ENCODE measurements at places on chromosomes 3 and 15. TPM values are rescaled to one million over a fixed set of nuclear protein-coding genes. Genes with fewer than 3 reads are reported as not detected.

Gene MFAP1
- 28.1 TPM for polyA plus RNA-seq

Gene SPSB4
- 1.9 TPM for polyA plus RNA-seq

Gene GRAMD1C
- polyA plus RNA-seq, result 21.0 TPM

Gene IQCF5
- polyA plus RNA-seq, result not detected

Gene BRK1
- 308 TPM for polyA plus RNA-seq

Gene TTLL13
- polyA plus RNA-seq, result 0.88 TPM

Gene GRM7
- polyA plus RNA-seq, result not detected

DNA sequence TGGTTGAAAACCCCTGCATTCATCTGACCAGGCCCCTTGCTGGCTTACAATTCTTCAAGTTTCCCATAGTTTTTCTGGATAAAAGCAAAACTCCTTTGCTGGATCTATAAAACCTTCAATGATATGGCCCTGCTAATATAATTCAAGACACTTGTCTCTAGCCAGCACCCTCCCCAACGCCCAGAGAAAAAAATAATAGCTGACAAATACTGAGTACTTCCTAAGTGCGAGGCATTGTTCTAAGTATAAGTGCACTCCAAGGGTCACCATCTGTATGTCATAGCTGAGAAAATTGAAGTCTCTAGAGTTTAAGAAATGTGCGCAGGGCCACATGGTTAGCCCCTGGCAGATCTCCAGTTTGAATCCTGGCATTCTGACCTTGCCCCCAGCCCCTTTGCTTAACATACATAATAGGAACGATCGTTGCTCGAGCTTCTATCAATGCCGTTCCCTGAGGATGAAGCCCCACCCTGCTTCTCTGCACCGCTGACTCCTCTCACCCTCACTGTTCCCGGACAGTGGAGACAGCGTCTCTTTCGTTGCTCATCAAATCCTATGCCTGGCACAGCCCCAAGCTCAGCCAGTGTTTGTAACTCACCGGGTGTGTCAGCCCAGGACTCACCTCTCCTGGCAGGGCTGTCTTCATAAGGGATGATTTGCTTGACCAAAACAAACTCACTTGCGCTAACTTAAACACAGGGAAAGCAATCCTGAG, 377.1 kb upstream of the PROK2 start:
- no peak for DNase-seq

GRCh38 chr3:37114251-37115145, 59.9 kb downstream of the LRRFIP2 start:
- DNase-seq, result no peak

DNA sequence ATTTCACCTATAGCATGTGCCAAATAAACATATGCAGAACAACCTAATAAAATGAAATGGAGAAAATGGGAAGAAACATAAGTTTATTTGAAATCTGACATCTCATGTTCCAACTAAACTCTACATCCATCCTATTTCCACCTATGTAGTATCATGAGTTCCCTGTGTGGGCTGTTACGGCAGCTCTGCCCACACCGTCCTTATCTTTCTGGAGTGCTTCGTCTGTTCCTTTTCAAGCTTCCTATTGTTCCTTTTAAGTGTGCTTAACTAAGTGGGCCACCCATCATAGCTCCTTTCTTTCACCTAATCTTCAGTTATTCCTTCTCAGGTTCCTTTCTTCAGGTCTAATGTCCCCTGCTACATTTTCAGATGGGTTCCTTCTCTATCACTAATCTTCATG, 17.3 kb downstream of the RYR3 start:
- no peak for DNase-seq

GRCh38 chr15:80902298-80902801, 87.3 kb downstream of the MESD start:
- DNase-seq, result peak; percentile 85

DNA sequence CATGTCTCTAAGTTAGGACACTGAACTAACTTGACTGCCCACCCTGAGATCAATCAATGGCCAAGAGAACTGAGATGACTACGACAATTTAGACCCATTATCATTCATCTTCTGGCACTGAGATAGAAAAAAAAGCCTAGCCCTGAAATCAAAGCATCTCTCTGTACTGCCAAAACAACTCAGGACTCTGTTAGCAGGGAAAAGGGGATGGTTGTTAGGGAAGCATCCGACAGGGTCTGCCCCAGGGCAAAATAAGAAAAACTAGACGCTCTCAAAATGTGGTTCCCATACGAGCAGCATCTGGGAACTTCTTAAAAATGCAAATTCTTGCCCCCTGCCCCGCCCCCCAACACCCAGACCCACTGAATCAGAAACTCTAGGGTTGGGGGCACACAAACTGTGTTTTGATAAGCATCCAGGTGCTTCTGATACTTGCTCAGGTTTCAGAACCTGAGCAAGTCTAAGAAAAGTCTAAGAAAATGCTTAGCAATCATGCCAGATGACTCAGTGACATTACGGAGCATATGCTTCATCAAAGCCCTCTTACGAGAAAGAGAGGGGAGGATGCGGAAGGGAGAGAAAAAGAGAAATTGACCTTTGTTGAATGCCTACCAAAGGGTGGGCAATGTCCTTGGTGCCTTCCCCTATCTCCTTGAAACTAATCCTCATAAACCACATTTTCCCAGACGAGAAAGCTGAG, 172.8 kb upstream of the HES1 start:
- no peak for DNase-seq

DNA sequence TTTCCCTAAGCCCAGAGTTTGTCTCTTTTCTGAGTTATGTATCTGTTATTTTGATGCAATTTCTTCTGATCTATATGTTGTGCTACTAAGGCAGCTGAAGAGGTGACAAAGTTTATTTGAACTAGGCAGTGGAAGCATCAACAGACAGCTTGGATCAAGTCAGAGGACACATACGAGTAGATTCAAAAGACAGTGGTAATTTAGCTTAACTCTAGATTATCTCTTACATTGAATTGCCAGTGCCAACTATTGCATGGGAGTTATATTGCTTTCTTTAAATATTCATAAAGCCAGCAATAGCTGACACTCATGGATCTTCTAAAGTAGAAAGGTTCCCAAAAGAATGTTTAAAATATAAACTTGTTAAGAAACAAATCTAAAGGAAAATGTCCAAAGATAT, 37.3 kb upstream of the CCDC66 start:
- DNase-seq, result no peak

DNA sequence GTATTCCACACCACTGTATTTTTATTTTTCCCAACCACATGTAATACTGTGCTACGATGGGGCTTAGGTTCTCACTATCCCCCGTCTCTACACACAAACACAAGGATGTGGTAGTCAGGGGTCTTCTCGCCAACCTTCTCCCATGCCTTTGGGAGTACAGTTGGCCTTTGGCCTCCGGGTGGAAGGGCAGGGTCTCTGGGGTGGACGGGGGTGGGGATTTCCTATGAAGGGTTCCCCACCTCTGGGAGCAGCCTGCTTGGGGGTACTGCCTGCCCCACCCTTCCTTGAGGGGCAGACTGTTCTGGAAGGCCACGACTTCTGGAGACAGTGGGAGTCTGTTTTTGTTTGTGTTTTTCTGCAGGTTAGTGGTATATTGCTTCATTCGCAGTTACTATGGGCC, 21.3 kb upstream of the RAD18 start:
- DNase-seq, result no peak

GRCh38 chr3:121658716-121659435, 1.8 kb downstream of the HCLS1 start:
- DNase-seq, result no peak

DNA sequence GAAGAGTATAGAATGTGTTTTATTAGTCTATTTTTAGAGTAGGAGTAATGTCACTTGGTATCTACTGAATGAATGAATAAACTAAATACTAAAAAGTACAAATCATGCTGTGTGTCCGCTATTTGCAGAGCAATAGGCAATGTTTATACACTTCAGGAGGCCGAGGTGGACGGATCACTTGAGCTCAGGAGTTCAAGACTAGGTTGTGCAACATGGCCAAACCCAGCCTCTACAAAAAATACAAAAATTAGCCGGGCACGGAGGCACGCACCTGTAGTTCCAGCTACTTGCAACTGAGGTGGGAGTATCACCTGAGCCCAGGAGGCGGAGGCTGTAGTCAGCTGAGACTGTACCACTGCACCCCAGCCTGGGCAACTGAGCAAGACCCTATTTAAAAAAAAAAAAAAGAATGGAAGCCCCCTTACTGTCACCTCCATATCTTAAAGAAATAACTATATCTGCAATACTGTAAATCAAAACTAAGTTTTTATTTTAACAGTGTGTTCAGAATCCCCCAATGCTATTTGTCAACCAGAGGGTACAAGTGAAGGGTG, 98.4 kb downstream of the DHX30 start:
- no peak for DNase-seq

GRCh38 chr15:59394166-59394661, 21.5 kb upstream of the MYO1E start:
- DNase-seq, result no peak

DNA sequence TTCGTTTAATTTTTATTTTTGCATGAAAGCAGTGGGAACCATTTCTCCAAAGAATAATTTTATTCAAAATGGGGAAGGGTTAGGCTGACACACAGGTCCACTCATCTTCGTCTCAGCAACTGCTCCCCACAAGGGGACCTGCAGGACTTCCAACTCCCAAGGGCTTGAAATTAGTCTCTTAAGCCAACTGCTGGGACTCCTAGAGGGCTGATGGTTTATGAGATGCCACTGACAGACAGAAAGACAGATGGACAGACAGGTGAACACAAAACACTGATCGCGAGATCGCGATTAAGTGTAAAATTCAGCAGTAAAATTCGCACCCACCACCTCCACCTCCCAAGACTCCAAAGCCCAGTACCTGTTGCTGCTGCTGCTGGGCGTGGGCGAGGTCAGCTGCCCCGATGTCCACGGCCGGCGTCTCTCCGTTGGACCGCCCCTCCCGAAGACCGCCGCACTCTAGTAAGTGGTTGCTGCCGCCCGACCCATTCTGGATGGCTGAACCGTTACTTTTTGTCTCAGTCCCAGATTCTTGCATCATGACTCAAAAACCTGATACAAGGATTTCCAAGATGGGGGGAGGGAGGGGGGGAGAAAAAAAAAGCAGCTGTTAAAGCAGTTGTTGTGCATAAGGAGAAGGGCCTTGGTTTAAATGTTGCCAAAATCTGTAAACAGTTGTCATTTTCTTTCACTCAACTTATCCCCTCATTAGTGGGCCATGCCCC, 385.5 kb downstream of the FOXP1 start:
- DNase-seq, result no peak

- no peak for DNase-seq
These were observed 112.6 kb downstream of the FILIP1L start for GRCh38 chr3:100001526-100002270.

DNA sequence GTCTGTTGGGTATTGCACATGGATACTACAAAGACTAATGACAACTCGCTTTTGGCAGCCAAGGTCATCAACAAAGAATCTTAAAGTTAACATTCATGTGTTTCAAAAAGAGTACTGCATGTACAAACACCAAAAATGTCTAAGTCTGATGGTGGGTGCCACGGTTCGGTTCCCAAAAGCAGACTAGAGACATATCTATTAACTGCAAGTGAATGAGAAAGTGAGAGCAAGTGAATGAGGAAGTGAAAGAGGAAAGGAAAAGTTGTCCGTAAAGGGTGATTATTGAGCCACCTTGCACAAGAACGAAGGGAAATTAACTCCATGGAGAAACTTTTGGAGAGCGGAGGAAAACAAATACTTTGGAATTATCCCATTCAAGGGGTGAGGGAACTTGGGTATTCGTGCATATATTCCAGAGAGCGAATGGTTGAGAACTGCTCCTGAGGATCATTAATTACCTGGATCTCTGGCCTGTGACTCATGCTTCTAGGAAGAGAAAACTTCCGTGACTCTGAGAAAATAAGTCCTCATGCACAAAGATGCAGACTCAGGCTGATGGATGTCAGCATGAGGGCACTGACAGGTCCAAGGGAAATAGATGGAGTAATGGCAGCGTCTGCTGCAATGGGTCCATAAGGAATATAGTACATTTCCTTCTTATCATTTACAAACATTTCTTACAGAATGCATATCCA, 336.5 kb upstream of the TGFBR2 start:
- no peak for DNase-seq

- no peak for DNase-seq
These were observed 144.6 kb upstream of the MEF2A start for GRCh38 chr15:99421172-99421656.

DNA sequence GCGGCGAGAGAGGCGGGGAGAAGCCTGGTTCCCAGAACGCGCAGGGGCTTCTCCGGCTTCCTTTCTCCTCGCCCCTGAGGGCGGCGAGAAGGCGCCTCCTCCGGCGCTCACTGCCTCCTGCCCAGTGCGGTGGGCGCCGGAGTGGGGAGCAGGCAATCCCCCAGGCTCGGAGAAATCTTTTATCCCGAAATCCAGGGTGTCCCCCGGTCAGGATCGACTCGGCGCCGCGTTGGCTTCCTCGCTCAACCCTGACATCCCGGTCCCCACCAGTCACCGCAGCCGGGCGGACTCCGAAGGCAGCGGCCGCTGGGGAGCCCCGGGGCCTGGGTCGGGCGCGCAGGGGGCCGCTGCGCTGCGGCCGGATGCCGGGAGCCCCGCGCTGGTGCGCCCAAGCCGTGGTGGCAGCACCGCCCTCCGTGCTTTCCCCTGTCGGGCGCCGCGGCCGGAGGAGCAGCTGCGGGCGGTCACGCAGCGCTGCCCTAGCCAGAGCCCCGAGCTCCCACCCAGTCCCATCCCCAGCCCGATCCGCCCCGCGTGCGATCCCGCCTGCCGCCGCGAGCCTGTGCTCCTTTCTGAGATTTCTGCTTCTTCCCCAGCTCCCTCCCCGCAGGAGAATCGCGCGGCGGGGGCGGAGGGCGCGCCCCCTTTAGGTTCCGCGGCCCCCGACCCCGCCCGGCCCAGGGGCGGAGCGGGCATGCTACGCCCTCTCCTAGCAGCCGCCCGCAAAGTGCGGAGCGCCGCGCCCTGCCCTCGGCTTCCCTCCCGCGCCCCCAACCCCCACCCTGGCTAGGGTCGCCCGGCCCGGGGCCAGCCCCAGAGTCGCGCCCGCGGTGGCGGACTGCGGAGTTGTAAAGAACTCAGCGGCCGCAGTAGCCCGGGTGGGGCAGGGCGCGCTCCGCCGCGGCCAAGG, 683 bp upstream of the CACNA2D3 start:
- peak; percentile 53 for DNase-seq

- DNase-seq, result no peak
These were observed 8.5 kb upstream of the GRAMD2A start for GRCh38 chr15:72205896-72206676.

DNA sequence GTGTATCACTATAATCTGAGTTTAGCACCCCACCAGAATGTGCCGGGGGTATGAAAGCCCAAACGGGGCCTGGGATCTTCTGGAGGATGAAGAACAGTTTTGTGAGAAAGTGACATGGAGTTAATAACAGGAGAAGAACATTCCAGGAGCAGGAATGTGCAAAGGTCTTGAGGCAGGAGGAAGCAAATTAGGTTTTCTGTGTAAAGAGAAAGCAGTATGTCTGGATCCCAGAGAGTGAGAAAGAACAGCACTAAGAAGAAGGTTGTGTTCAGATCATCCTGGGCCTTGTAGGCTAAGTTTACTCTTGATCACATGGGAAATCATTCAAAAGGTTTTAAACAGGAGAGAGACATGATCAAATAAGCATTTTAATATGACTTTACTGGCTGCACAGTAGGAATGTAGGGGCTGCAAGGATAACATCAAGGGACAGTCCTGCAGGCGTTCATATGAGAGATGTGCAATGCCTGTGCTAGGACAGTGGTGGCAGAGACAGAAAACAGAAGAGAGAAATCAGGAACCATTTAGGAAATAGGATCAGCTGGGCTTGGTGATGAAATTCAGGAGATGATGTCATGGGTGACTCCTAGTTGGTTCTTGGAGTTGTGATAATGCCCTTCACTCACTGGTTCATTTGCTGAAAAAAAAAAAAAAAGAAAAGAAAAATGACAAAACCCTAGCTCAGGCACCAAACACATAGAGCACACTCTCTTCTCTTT, 113.5 kb downstream of the TNIK start:
- DNase-seq, result no peak

All from kidney (tissue), 22 donors.